HCT116 (cell line): ENCODE measurements at places on chromosomes 16 and 17.

GRCh38 chr16:15599303-15600070, 43.5 kb downstream of the MARF1 start:
- peaks cover 48% of the 10 kb centered on the region; the same call in 1 of the 2 replicates for H3K36me3 ChIP-seq
- no peak overlapping the region for H3K27ac ChIP-seq
- peaks cover 15% of the 10 kb centered on the region; the same call in 1 of the 2 replicates for H3K4me1 ChIP-seq
- no peak overlapping the region for H3K4me3 ChIP-seq

DNA sequence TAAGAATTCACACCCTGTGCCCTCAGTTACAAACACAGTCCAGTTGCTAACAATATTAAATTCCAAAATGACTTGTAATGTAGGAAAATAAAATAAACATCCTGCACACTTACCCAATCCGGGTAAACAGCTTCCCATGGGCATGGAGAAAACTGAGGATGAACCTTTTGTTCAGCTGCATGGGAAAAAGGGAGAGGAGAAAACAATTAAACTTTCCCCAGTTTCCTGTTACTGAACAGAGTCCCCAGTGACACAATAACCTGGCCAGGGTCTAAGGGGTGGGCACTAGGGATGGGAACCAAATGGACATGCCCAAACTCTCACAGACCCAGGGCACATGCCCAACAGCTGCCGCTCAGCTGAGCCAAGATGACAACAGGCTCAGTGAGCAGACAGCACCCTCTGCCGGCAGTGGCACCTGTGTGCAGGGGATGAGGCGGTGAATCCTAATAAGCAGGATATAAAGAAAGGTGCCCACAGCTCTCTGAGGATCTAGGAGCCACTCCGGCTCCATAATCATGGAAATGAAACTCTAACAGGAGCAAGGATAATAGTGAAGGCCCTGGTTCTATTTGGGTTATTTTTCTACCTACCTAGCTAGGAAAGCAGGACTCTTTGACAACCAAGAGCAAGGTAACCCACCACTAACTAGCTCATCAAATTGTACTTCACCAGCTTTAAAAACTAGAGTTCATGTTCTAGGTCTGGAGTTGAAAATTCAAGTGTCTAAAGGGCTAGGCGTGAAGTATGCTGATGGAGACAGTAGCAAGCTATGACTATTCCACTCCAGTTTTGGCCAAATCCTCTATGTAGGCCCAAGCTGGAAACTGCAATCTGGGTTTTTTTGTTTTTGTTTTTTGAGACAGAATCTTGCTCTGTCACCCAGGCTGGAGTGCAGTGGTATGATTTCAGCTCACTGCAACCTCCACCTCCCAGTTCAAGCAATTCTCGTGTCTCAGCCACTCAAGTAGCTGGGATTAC, 58.8 kb downstream of the SMG6 start:
- no peak overlapping the region for H3K27ac ChIP-seq
- no peaks in the 10 kb centered on the region for H3K27me3 ChIP-seq
- peaks cover 10% of the 10 kb centered on the region for H3K4me1 ChIP-seq
- peak; percentile 39 for DNase-seq
- peaks cover 5% of the 10 kb centered on the region; the same call in 1 of the 2 replicates for H3K36me3 ChIP-seq

DNA sequence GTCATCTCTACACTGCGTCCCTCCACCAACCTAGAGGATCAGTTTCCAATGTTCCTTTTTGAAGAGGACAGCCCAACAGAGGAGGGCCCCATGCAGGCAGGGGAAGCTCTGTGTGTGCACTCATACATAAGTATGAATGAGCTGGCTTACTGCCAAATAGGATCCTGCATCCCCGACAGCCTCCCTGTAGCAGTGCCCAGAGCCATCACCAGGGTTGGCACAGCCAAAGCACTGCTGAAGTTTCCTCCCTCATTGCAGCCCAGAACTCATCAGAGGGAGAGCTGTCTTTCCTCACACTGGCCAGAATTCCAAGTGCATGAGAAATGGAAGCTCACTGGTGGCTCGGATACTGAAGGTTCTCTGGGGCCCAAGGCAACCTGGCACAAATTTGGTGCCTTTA, 114.4 kb downstream of the ASIC2 start:
- H3K36me3 ChIP-seq: no peaks in the 10 kb centered on the region
- no peak overlapping the region for H3K27ac ChIP-seq
- no peak overlapping the region for H3K4me3 ChIP-seq

GRCh38 chr16:64061621-64062020, 1060.2 kb downstream of the CDH11 start:
- H3K27me3 ChIP-seq: no peaks in the 10 kb centered on the region
- H3K4me3 ChIP-seq: no peak overlapping the region
- no peaks in the 10 kb centered on the region for H3K4me1 ChIP-seq

DNA sequence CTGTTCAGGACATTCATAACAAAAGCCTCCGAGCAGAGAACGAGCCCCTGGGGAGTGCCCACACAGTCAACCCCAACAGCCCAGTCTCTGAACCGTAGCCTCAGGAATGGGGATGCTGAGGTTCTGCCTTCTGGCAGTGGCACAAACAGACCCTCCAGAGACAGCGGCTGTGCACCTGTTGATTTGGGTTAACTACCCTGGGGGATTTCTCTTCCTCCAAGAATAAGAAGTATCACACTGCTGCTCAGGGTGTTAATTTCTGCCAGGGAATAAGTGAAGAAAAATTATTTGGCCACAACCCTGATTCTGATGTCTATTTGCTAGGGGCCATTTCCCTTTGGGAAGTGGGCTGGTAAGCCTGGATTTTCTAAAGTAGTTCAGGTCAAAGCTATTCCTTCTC, 51.0 kb upstream of the PIRT start:
- no peak overlapping the region for H3K27ac ChIP-seq
- no peaks in the 10 kb centered on the region for H3K36me3 ChIP-seq
- DNase-seq: no peak
- no peaks in the 10 kb centered on the region for H3K4me1 ChIP-seq

DNA sequence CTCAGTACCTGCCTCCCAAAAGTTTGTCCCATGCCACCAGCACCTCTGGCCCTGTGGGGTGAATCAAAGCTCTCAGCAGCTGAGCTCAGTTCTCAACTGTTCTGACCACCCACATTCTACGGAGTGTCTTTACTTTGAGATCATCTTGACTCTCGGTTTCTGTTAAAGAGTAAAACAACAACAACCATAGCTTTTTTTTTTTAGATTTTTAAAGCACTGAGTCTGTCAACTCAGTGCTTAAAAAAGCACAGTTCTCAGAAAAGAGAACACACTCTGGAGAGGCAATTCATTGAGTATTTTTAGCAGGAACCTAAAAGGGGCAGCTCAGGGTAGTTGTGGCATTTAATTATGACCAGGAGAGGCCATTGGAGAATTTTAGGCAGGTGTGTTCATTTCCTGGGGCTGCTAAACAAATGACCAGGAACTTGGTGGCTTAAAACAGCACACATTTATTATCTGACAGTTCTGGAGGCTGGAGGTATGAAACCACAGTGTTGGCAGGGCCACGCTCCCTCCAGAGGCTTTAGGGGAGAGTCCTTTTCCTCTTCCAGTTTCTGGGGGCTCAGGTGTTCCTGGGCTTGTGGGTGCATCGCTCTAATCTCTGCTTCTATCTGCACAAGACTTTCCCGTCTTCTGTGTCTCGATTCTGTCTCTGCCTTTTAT, 6.7 kb upstream of the WFIKKN2 start:
- H3K27ac ChIP-seq: no peak overlapping the region
- H3K4me1 ChIP-seq: no peaks in the 10 kb centered on the region
- no peak overlapping the region for H3K4me3 ChIP-seq

GRCh38 chr17:10114931-10115535, 83.4 kb downstream of the GAS7 start:
- no peaks in the 10 kb centered on the region for H3K36me3 ChIP-seq
- peaks cover 53% of the 10 kb centered on the region for H3K4me1 ChIP-seq
- H3K27me3 ChIP-seq: no peaks in the 10 kb centered on the region
- no peak for DNase-seq
- peak overlapping the region; percentile 6 for H3K4me3 ChIP-seq

GRCh38 chr17:28055546-28056275, 13.2 kb downstream of the NLK start:
- H3K36me3 ChIP-seq: no peaks in the 10 kb centered on the region
- DNase-seq: no peak
- no peak overlapping the region for H3K4me3 ChIP-seq
- H3K4me1 ChIP-seq: no peaks in the 10 kb centered on the region
- no peaks in the 10 kb centered on the region for H3K27me3 ChIP-seq

DNA sequence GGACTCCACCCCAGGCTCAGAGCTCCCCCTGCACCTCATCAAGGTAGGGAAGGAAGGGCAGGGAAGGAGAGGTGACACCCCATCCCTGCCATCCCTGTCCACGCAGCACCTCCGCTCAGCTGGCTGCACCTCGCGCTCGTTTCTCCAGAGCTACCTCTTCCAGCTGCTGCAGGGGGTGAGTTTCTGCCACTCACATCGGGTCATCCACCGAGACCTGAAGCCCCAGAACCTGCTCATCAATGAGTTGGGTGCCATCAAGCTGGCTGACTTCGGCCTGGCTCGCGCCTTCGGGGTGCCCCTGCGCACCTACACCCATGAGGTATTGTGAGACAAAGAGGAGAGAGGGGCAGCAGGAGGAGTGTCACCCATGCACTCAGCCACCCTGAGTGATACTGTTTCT, 1.4 kb downstream of the CDK3 start:
- no peak overlapping the region for H3K27ac ChIP-seq
- peaks cover 6% of the 10 kb centered on the region for H3K4me1 ChIP-seq
- H3K36me3 ChIP-seq: peaks cover 6% of the 10 kb centered on the region; the same call in 1 of the 2 replicates

DNA sequence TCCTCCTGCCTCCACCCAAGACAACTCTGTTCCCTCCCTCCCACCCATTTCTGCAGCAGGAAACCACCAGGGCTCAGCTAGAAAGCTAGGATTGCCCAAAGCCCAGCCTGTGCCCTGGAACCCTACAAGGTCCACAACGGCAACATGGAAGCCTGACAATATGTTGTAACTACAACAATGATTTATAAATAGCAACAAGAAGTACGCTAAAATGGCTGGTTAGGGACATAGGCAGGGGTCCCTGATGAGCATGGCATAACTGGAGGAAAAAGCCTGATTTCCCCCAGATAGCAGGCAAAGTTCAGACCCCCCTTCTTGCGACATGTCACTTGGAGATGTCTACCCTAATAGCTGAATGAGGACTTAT, 6.6 kb downstream of the ST3GAL2 start:
- H3K27me3 ChIP-seq: no peaks in the 10 kb centered on the region
- no peak overlapping the region for H3K4me3 ChIP-seq
- H3K36me3 ChIP-seq: no peaks in the 10 kb centered on the region
- DNase-seq: no peak
- no peak overlapping the region for H3K27ac ChIP-seq
- peaks cover 73% of the 10 kb centered on the region for H3K4me1 ChIP-seq

DNA sequence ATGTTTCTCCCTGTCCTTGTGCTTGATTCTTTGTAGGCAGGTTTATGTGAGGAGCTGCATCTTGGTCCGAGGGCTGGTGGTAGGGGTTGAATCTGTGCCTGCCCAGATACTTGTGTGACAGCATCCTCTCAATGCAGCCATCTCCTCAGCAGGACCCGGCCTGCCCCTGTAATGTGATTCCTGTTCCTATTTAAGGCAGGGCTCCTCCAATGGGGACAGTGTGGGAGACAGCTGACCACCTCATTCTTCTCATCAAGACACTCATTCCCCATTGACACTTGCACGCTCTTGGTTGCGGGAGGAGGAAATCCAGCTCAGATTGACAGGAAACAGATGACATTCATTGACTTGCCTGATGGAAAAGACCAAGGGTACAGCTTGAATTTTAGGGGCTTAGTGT, 384.5 kb downstream of the CPPED1 start:
- H3K4me1 ChIP-seq: peaks cover 10% of the 10 kb centered on the region
- no peaks in the 10 kb centered on the region for H3K27me3 ChIP-seq
- H3K4me3 ChIP-seq: no peak overlapping the region
- no peak overlapping the region for H3K27ac ChIP-seq
- DNase-seq: no peak

GRCh38 chr17:19654896-19655295, 6.3 kb downstream of the ALDH3A2 start:
- H3K4me3 ChIP-seq: no peak overlapping the region
- H3K36me3 ChIP-seq: peaks cover 19% of the 10 kb centered on the region; the same call in 1 of the 2 replicates
- no peak overlapping the region for H3K27ac ChIP-seq
- no peaks in the 10 kb centered on the region for H3K27me3 ChIP-seq
- no peak for DNase-seq

GRCh38 chr17:82330322-82331239, 3.0 kb downstream of the SECTM1 start:
- no peak overlapping the region for H3K4me3 ChIP-seq
- peaks cover 43% of the 10 kb centered on the region for H3K4me1 ChIP-seq
- no peak overlapping the region; the same call in 1 of the 2 replicates for H3K27ac ChIP-seq
- H3K27me3 ChIP-seq: no peaks in the 10 kb centered on the region
- no peak for DNase-seq
- no peaks in the 10 kb centered on the region for H3K36me3 ChIP-seq

DNA sequence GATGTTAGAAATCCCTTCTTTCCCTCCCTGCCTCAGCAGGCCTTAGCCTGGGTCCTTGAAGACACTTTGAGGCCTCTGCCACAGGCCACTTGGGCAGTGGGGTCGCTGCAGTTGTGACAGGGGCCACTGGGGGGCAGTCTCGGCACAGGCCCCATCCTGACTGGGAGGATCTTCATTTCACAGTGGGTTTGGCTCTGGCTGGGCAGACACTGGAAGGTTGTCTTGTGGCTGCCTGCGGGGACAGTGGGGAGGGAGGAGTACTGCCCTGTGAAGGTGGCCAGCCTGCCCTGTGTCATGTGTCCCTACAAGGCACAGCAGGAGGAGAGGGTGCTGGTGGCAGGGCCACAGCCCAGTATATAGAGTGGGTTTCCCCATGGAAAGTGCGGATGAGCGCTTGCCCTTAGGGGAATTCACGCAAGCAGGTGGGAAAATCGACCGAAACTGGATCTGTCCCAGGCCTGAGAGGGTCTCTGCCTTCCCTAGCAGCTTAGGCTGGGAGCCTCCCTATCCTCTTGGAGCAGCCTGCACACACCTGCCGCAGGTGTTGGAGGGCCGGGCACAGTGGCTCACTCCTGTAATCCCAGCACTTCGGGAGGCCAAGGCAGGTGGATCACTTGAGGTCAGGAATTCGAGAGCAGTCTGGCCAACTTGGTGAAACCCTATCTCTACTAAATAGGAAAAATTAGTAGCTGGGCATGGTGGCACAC, 28.8 kb downstream of the GINS2 start:
- peak; percentile 34 for DNase-seq
- H3K36me3 ChIP-seq: peaks cover 58% of the 10 kb centered on the region
- H3K4me1 ChIP-seq: 0 out of 2 replicates have a peak, but pooled peaks cover 3% of the 10 kb centered on the region
- H3K27ac ChIP-seq: no peak overlapping the region
- H3K4me3 ChIP-seq: no peak overlapping the region

- H3K27ac ChIP-seq: no peak overlapping the region
- H3K36me3 ChIP-seq: no peaks in the 10 kb centered on the region
- no peak overlapping the region for H3K4me3 ChIP-seq
- H3K4me1 ChIP-seq: no peaks in the 10 kb centered on the region
These were observed 97.1 kb downstream of the CDH11 start for GRCh38 chr16:65024767-65025178.
